ENCODE measurements at places on chromosomes 4 and X.
A peak's percentile ranks its signal among the peaks of the same experiment; 100 is the strongest.

DNA sequence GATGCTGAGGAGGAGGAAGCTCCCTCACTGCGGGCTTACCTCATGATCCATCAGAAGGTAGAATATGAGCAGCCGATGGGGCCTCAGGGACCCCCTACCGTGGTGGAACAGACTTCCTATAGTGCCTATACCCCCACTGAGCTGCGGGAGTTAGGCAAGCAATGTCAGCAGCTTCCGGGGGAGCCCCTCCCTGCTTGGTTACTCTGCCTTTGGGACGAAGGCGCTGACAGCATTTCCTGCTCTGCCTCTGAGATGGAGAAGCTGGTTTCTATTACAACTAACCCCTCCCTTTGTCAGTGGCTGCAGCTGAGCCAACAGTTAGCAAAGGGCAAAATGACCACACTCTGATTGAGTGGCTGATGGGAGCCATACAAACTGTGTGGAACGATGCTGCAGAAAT lies 430.7 kb downstream of the IDS start:
- DNase-seq = peak; percentile 48

DNA sequence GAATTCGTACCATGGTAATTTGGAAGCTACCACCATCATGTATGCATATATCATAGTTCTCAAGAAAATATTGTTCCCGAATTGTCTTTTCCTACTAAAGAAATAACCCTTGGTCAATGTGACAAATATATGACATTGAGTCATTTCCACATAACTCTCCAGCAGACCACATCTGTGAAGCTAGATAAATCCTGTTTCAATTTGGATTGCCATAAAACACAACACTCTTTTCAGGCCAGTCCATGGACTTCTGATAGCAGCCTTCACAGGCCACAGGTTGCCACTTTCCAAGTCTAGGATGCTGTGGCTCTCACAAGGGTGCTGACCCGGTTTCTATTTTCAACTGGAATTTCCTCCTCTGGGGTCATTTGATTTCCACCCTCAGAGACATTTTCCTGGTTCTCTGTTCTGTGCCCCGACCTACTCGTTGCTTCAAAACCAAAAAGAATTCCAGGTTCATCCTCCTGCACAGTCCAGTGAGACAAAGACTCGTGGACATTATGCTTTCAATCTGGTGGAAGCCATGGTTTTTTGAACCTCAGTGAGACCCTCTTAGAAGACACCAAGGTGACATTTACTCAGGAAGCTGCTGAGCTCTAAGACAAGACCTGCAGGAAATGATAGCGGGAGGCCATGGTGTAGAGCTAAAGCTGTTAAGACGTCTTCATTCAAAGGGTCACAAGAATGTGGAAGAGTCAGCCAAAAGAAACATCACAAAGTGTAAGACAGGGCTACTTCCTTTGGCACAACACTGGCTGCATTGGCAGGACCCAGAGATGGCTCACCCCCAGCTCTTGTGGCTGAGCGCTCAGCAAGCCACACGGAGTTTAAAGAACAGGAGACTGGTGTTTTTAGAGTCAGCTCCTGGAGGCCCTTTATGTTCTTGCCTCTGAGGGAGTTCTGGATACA lies 119.8 kb downstream of the AMELX start:
- DNase-seq = no peak

DNA sequence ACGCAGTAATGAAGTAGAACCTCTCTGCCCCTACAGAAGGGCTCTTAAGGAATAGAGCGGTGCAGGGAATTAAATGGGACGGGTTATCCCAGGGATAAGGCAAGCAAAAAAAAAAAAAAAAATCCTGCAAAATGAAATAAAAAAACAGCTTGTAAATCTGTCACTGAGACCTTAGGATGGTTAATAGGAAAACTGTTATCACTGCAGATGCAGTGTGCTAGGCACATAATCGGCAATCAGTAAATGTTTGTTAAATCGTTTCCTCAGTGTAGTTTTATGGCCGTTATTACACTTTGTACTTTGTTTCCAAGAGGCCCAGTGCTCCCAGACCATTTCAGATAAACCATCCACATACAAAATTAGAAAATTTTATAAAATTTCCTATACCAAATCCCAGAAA lies 1.0 kb downstream of the HNRNPH2 start:
- no peak for DNase-seq

DNA sequence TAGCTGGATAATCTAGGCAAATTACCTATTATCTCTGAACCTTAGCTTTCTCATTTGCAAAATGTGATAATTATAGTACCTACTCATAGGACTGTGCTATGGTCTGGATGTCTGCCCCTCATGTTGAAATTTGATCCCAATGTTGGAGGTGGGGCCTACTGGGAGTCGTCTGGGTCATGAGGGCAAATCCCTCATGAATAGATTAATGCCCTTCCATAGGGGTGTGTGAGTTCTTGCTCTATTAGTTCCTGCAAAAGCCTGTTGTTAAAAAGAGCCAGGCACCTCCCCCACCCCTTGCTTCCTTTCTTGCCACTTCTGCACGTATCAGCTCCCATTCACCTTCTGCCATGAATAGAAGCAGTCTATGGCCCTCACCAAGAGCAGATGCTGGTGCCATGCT lies 73.9 kb downstream of the SERTM2 start:
- no peak for DNase-seq

DNA sequence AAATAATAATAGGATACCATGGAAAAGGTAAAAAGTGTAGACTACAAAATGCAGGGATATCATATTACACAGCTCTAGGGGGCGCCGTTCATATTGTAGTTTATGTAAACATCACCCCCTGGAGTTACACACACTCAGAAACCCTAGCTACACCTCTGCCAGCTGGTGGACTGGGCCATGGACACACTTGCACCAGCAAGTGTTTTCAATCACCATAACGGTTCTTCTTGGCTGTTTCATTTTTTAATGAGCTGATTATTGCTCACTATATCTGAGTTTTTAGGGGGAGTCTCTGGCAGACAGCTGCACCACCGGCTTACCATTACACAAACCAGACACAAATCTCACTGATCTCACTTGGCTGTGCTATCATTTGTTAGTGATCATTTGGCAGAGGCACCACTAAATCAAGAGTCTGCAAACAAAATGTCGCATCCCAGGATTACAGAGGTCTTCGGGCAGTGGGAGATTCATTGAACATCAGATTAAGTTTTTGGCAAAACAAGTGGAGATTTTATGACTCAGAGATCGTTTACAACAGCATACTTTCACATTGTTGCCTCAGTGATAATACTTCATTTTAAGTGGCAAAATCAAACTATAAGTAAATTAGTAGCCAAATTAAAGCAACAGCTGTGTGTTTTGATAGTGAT lies 185.7 kb downstream of the UNC5C start:
- DNase-seq = peak; percentile 41

GRCh38 chr4:145888393-145888792 lies 50.2 kb downstream of the ZNF827 start:
- no peak for DNase-seq

- DNase-seq = no peak
Observed at GRCh38 chr4:183402771-183403170, 41.7 kb upstream of the CDKN2AIP start.

DNA sequence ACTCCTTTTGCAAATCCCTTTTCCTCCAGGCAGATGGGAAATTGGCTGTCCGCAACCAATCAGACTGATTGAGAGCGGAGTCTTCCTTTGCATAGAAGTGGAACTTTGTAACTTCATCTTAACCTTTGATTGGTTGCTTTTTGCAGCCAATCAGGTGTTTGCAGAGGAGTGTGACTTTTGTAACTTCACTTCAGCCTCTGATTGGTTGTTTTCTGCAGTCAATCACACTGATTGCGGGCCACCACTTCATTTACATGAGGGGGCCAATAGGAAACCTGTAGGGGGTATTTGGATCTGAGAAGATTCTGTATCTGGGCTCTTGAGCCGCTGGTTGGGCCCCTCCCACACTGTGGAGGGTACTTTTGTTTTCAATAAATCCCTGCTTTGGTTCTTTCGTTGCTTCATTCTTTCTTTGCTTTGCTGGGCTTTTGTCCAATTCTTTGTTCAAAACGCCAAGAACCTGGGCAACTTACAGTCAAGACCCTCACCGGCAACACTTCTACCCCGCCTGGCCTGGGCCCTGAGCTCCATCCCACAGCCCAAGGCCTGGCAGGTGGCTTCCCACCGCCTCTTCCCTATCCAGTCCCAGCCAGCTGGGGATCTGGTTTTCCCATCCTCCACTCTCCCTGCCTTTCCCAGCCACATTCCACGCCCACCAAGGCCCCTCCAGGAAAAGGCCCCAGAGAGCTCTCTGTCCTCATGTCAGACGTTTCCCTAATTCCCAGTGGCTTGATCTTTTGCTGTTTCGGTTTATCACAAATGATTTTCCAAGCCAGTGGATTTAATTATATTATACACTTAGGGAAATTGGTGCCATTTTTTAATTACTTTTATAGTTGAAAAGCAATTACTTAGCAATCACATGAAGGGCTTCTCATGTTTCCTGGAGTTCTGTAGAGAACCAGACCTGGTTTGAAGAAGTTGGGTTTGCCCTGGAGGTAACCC lies 110.2 kb upstream of the STX18 start:
- no peak for DNase-seq

- DNase-seq = no peak
Observed at GRCh38 chr4:72991873-72992272, 77.6 kb downstream of the COX18 start.

DNA sequence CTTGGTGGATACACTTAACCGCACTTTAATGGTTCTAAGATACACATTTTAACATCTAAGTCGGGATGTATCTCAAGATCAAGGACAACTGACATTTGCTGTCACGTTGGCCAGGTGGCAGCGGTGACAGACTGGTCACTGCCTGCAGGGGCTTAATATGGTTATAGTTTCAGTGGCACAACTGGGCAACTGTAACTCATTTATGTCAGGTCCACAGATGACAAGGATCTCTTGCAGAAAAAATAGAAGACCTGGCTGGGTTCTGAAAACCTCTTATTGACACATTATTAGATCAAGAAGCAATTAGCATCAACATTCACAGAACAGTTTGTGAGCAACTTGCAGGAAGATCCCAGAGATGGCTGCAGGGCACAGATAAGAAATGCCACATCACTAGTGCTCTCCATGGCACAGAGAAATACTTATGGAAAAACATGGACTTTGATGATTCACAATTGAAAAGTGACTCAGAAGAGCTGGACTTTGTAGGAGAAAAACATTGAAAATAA lies 99.6 kb upstream of the SORBS2 start:
- no peak for DNase-seq

- no peak for DNase-seq
Observed at GRCh38 chr4:83266689-83267088, 17.9 kb downstream of the COQ2 start.

- no peak for DNase-seq
Observed at GRCh38 chrX:45050558-45050957, 150.1 kb downstream of the DIPK2B start.

DNA sequence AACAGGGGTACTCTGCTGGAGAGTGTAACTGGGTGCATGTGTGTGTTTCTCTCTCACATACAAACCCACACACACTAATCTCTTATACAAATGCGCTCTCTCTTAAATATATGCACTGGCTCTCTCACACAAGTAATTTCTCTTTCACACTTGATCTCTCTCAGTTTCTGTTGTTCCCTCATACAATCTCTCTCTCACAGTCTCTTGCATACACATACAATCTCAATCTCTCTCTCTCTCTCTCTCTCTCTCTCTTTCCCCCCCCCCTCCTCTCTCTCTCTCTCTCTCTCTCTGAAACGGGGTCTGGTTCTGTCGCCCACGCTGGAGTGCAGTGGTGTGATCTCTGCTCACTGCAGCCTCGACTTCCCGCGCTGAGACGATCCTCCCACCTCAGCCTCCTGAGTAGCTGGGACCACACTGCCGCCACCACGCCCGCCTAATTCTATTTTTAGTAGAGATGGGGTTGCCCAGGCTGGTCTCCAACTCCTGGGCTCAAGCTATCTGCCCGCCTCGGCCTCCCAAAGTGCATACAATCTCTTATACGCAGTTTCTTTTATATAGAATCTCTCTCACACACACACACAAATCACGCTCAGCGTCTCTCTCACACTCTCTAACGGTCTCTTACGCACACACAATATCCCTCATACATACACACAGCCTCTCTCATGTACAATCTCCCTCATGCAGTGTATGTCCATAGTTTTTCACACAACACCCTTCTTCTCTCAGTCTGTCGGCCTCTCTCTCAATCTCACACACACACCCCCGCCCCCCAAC lies 518 bp upstream of the FAM241A start:
- no peak for DNase-seq

DNA sequence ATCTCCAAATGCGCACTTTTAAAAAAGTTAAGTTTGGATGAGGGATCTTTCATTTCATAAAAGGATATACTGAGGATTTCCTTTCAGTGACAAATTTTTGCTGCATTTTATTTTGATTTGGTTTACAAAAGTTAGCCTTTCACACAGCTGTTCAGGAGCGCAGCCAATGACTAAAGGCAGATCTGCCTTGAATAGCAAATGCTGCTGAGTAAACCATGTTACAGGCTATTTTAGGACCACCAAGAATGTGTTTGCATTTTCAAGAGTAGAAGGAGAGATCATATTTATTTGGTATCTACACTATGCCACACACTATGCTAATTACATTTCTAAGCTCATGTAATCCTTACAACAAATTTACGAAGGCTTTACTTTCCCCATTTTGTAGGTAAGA lies 92.1 kb downstream of the MAMLD1 start:
- peak; percentile 44 for DNase-seq

DNA sequence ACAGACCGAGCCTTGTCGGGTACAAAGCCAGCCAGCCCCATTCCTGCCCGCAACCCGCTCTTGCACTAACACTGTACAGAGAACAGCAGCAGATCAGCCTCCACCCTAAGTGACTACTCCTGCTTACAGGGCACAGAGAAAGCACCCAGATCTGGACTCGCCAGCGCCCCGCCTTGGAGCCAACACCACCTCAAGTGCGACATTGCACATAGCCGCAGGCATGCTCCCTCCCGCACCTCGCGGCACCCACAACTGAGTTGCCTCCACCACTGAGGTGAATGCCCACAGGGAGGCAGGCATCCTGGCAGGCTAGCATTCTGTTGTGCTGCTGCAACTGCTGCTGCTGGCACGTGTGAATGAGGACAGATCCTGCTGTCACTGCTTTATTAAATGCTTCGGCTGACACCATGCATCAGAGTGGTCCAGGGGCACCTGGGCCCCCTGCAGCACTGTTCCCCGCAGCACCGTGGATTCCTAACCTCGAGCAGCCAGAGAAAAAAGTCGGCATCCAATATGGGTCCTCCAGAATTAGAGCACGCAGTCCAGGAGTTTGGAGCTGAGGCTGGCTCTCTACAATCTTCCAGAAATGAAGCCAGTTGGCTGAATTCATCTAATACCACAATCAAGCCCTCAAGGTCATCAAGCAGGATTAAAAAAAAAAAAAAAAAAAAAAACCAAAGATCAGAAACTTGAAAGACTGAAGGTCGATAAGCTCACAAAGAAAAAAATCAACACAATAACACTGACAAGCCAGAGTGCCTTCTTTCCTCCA lies 352.9 kb downstream of the GASK1B start:
- DNase-seq = no peak

GRCh38 chr4:103099691-103100392 lies at the start of gene BDH2:
BDH2 (minus strand) TSS chr4:103099834; CDS start chr4:103096254, 3,580 bp downstream.
- DNase-seq = peak; percentile 97

GRCh38 chr4:121248747-121249146 lies 84.6 kb upstream of the TNIP3 start:
- DNase-seq = no peak

- no peak for DNase-seq
Observed at GRCh38 chrX:120372667-120373370, 10.9 kb downstream of the ATP1B4 start.

GRCh38 chrX:102654696-102655095 lies 3.4 kb downstream of the GPRASP1 start:
- DNase-seq = peak; percentile 10

- no peak for DNase-seq
Observed at GRCh38 chrX:23792861-23793553, 10.0 kb downstream of the SAT1 start.
